ENCODE measurements at places on chromosomes 16 and 17. TPM values are rescaled to one million over a fixed set of nuclear protein-coding genes. Genes with fewer than 3 reads are reported as not detected.

Gene WDR59
- 17.9 TPM for total RNA-seq

Gene LGALS9C
- total RNA-seq, result not detected

Gene RTN4RL1
- total RNA-seq, result 0.61 TPM

Gene CDK5RAP3
- total RNA-seq, result 64.2 TPM

Gene MT4
- total RNA-seq, result not detected

Gene CFAP97D1
- total RNA-seq, result not detected

Gene FOXO3B
- total RNA-seq, result 28.4 TPM

Gene CALB2
- not detected for total RNA-seq

Gene CCL7
- not detected for total RNA-seq

Gene ULK2
- total RNA-seq, result 1.0 TPM

Gene HEATR9
- total RNA-seq, result not detected

Gene ASPA
- total RNA-seq, result 0.02 TPM

Gene PLA2G10
- total RNA-seq, result not detected

Gene FN3K
- 2.1 TPM for total RNA-seq

Gene SPATA32
- not detected for total RNA-seq

GRCh38 chr17:67076290-67076689 is 31.9 kb downstream of the CACNG1 start:
- no peaks in the 10 kb centered on the region for H3K27me3 ChIP-seq
- peaks cover 3% of the 10 kb centered on the region for H3K36me3 ChIP-seq
- H3K27ac ChIP-seq, result no peak overlapping the region
- no peaks in the 10 kb centered on the region for H3K4me1 ChIP-seq

- H3K27me3 ChIP-seq, result no peaks in the 10 kb centered on the region
- no peak overlapping the region for H3K27ac ChIP-seq
- H3K36me3 ChIP-seq, result no peaks in the 10 kb centered on the region
- no peak for DNase-seq
- H3K4me1 ChIP-seq, result no peaks in the 10 kb centered on the region
- no peak overlapping the region for H3K4me3 ChIP-seq
Measured at GRCh38 chr16:53061701-53062159, 6.9 kb downstream of the CHD9 start.

GRCh38 chr16:77660311-77660710 is 62.0 kb upstream of the NUDT7 start:
- DNase-seq, result no peak
- H3K27me3 ChIP-seq, result no peaks in the 10 kb centered on the region
- no peak overlapping the region for H3K4me3 ChIP-seq
- H3K36me3 ChIP-seq, result no peaks in the 10 kb centered on the region
- no peak overlapping the region for H3K27ac ChIP-seq

DNA sequence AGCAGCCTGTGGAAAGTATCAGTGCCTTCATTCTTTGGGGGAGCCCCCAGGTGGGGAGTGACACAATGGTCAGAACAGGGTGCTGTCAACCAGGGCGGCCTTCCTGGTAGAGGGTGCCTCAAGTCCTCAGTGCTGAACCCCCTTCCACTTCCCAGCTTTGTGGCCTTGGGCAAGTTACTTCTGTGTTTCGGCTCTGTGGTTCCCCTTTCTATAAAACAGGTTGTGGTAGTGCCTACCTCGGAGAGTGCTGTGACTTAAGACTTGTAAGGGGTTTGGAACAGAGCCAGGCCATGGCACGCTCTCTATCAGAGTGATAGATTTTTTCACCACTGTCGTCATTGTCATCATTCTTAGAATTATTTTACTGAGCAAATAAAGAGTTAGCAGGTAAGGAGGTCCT is 141.1 kb downstream of the CCDC182 start:
- no peak for DNase-seq
- H3K27me3 ChIP-seq, result no peaks in the 10 kb centered on the region
- H3K4me1 ChIP-seq, result peaks cover 22% of the 10 kb centered on the region
- no peak overlapping the region for H3K27ac ChIP-seq
- no peak overlapping the region for H3K4me3 ChIP-seq

DNA sequence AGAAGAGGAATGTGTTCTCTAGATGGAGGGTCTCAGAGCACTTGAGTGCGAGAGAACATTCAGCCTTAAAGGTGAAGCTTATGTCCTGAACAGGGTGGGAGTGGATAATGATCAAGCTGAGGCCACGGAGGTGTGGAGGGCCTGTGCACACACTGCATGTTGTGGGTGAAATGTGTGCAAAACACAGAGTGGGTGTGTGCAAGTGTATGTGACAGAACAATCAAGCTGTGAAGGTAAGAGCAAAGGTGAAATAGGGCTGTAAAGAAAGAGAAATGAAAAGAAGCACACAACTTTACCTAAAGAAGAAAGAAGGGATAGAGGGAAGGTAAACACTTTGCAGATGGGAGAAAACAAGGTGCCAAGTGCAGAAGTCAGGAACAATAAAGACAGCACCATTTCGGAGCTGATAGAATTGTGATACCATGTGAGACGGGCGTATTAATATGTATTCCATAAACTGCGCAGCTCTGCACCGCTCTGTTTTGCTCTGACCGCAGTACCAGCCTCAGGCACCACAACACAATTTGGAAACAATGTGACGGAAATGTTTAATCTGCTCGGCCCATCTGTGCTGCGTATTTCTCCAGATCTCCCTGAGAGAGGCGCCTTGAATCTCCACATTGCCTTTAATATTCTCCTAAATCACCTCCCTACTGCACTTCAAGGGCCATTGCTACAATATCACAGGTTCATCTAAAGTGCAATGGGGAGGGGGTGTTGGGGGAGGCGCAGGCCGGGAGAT is 40.6 kb downstream of the SNX11 start:
- peaks cover 35% of the 10 kb centered on the region for H3K4me1 ChIP-seq
- no peak overlapping the region for H3K4me3 ChIP-seq
- H3K27ac ChIP-seq, result no peak overlapping the region
- H3K27me3 ChIP-seq, result peaks cover 11% of the 10 kb centered on the region

DNA sequence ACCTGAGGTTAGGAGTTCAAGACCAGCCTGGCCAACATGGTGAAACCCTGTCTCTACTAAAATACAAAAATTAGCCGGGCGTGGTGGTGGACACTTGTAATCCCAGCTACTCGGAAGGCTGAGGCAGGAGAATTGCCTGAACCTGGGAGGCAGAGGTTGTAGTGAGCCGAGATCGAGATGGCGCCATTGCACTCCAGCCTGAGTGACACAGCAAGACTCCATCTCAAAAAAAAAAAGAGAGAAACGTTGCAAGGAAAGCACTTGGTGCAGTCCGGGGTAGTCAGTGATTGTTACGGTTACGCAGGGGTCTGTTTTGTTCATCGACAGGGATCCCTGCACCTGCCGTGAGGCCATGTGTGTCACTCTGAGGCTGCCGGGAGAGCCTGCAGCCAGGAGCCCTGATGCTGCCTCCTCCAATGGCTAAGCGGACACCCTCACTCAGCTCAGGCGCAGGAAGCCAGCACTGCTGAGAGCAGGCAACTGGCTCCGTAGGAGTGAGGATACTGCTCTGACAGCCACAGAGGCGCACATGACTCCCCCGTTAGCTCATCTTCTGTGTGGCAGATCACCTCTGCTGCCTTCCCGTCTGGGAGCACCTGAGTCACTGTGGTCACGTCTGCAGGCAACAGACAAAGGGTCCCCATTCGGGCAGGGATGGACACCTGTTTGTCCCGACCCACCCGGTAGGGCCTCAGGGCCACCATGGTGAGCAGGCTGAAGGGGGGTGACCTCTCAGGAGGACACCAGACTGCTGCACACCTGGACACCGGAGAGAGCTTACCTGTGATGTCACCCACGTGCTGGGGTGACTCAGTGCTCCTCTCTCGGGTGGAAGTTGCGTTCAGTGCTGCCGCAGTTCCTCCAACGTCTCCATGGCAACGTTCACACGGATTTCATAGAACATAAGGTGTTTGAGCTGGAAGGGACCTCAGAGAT is 5.2 kb upstream of the RAB26 start:
- no peaks in the 10 kb centered on the region for H3K36me3 ChIP-seq
- H3K27me3 ChIP-seq, result peaks cover 4% of the 10 kb centered on the region
- H3K4me3 ChIP-seq, result no peak overlapping the region
- peaks cover 14% of the 10 kb centered on the region for H3K4me1 ChIP-seq

GRCh38 chr16:88727871-88728270 is 21.6 kb downstream of the CTU2 start:
- H3K27ac ChIP-seq, result no peak overlapping the region
- H3K4me1 ChIP-seq, result peaks cover 12% of the 10 kb centered on the region
- H3K27me3 ChIP-seq, result no peaks in the 10 kb centered on the region
- no peak for DNase-seq
- no peak overlapping the region for H3K4me3 ChIP-seq
- H3K36me3 ChIP-seq, result no peaks in the 10 kb centered on the region

DNA sequence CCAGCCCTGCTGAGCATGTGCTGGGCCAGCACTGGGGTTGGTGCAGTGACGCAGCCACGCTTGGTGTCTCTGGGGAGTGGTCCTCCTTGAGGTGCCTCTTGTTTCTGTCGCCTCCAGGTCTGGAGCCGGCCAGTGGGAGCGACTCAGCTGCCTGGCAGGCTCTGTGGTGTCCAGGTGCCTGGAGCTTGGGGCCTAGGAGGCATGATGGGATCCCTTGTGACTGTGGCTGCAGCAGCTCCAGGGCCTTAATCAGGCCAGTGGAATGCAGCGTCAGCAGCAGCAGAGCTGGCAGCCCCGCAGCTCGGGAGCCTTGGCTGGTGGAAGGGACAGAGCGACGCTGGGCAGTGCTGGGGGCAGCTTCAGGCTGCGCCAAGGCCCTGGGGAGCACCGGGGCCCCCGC is 74.7 kb upstream of the CIBAR2 start:
- no peak overlapping the region for H3K27ac ChIP-seq
- H3K36me3 ChIP-seq, result peaks cover 30% of the 10 kb centered on the region
- peaks cover 11% of the 10 kb centered on the region for H3K4me1 ChIP-seq
- no peak overlapping the region for H3K4me3 ChIP-seq

DNA sequence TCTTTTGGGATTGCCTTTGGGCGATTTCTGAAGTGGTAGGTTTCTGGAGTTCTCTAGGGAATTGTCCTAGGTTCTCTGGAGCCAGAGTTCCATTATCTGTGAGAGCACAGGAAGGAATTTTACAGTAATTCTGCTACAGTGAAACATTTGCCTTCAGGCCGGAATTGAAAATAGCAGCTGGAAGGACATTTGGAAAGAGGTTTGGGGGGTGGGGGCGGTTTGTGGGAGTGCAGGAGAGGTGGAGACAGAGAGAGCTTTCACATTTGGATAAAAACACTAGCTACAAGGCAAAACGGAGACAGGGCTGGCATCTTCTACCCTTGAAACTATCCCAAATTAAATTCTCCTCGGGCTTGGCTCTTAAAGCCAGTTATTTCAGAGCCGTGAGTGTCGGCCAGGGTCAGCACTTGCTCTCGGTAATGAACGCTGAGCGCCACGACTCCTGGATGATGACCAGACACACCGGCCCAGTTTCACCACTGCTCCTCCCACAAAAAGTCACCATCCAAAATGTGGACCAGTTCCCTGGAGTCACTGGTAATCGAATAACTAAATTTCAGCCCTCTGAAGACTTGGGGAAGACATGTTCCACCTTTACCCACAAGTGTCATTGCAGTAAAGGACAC is 67.7 kb upstream of the TANC2 start:
- peak overlapping the region; percentile 69 for H3K27ac ChIP-seq
- no peaks in the 10 kb centered on the region for H3K27me3 ChIP-seq
- peaks cover 28% of the 10 kb centered on the region for H3K4me1 ChIP-seq

- no peaks in the 10 kb centered on the region for H3K36me3 ChIP-seq
- H3K4me3 ChIP-seq, result no peak overlapping the region
- DNase-seq, result peak; percentile 53
- no peak overlapping the region for H3K27ac ChIP-seq
- peaks cover 8% of the 10 kb centered on the region for H3K4me1 ChIP-seq
- peaks cover 5% of the 10 kb centered on the region for H3K27me3 ChIP-seq
Measured at GRCh38 chr17:12402963-12403622, 262.6 kb upstream of the MYOCD start.

- no peak overlapping the region for H3K27ac ChIP-seq
- DNase-seq, result no peak
- no peaks in the 10 kb centered on the region for H3K36me3 ChIP-seq
- peaks cover 13% of the 10 kb centered on the region for H3K4me1 ChIP-seq
- peaks cover 52% of the 10 kb centered on the region for H3K27me3 ChIP-seq
Measured at GRCh38 chr17:16980061-16980460, 8.1 kb upstream of the TNFRSF13B start.

DNA sequence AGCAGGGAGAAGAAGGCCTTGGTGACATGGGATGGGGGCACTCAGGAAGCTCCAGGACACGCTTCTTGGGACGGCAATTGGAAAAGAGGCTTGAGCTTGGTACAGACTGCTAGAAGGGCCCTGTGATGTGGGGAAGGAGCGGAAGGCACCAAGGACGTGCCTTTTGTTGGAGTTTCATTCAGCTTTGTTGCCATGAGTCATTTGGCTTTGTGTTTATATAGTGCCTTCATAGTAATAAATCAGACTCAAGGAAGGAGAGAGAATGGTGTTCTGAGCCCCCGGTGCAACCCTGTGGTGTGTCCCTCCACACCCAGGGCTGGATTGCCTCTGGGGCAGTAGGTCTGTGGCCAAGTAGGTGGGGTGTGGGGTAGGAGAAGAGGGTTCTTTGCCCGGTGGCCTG is 7.4 kb upstream of the TBX4 start:
- H3K4me1 ChIP-seq, result no peaks in the 10 kb centered on the region
- no peaks in the 10 kb centered on the region for H3K27me3 ChIP-seq
- H3K27ac ChIP-seq, result no peak overlapping the region
- no peak for DNase-seq

DNA sequence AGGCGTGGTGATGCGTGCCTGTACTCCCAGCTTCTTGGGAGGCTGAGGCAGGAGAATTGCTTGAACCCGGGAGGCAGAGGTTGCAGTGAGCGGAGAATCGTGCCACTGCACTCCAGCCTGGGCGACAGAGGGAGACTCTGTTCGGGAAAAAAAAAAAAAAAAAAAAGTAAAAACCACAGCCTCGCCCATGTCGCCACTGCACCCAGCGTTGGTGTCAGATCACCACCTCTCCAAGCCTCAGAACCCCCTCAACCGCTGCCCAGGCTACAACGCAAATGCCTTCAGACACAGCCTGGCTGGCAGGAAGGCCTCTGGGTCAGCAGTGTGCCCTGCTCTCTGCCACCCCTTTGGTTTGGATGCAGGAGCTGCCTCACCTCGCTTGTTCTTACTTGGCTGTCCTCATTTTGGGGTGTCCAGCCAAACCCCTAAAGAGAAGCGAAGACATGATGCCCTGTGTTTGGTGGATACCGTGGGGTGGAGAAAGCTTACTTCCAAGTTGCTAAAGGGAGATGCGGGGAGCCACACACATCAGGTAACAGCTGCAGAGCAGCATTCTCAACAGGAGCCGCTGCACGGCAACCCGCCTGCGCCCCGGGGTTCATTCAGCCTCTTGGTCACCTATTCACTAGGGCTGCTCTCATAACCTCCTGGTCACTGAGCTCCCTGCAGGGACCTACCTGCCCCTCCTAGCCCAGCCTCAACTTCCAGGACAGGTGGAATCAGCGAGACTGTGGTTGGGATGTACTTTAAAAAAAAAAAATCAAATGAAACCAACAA is 13.0 kb upstream of the CYTH1 start:
- no peak overlapping the region for H3K4me3 ChIP-seq
- no peaks in the 10 kb centered on the region for H3K27me3 ChIP-seq
- no peak for DNase-seq
- no peak overlapping the region for H3K27ac ChIP-seq
- peaks cover 27% of the 10 kb centered on the region for H3K4me1 ChIP-seq

GRCh38 chr17:56815711-56816110 is 18.0 kb downstream of the C17orf67 start:
- no peak overlapping the region for H3K27ac ChIP-seq
- no peaks in the 10 kb centered on the region for H3K36me3 ChIP-seq
- no peak for DNase-seq

- H3K4me3 ChIP-seq, result no peak overlapping the region
- H3K27ac ChIP-seq, result no peak overlapping the region
- no peaks in the 10 kb centered on the region for H3K27me3 ChIP-seq
Measured at GRCh38 chr16:84095466-84095865, 21.3 kb downstream of the MBTPS1 start.

Data from SJCRH30 (cell line).